C1 segment of cervical spinal cord (tissue), 14 donors: ENCODE measurements at places on chromosomes 6 and 20.

- DNase-seq = no peak
Observed at GRCh38 chr6:105900125-105900937, 185.8 kb upstream of the PRDM1 start.

DNA sequence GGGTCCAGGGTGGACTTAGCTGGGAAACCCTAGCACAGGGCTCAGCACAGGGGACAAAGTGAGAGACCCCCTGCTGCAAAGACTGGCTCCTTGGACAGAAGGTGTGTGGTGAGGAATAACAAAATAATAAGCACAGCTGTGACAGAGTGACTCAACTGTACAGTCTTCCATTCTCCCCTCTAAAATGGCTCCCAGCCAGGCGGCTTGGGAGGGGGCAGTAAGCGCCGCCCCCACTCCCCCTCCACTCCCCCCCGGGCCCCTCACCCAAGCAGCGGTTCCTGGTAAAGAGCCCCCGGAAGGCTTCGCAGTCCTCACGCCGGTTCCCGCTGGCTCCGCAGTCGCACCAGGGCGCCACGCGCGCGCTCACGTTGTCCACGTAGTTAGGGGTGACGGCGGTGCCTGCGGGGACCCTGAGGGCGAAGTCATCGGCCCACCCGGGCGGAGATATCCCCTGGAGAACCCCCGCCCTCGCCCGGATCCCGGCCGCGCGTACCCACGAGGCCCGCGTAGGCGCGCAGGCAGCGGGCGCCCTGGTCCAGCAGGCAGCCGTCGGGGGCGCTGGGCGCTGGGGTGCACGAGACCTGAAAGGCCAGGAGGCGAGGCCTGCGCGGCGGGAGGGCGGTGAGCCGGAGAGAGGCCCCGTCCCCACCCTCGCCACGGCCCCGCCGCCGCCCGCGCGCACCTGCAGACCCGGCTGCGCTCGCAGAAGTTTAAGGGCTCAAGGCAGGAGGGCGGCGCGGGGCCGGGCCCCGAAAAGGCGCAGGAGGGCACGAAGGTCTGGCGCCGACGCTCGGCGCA, 2.7 kb downstream of the GFRA4 start:
- DNase-seq = no peak

DNA sequence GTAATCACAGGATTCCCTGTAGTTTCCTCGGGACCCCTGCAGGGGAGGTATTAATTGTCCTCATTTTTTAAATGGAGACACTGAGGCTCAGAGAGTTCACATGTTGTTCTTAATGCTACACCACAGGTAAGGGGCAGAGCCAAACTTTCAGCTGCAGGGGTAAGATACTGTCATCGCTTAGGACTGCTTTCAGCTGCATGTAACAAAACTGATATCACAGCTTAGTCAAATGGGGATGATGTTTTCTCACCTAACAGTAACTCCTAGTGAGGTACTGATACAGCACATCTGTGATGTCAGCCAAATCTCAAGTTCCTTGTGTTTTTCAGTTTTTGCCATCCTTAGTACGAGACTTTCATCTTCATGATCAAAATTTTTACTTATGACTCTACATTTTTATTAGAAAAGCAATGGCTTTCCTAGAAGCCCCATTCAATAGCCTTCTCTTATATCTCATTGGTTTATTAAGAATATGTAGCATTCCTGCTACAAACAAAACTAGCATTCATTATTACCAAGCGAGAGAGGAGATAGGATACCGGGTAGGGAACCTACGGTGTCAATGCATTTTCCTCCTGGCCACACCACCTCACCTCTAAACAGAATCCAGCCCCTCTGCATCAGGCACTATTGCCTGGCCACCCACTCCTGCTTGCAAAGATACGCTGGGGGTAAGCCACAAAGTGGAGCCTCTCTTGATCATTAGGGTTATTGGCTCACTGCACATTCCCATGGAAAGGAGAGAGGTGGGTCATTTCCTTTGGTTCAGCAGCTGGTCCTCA, 557.5 kb downstream of the CD83 start:
- DNase-seq = no peak

- DNase-seq = no peak
Observed at GRCh38 chr6:84872996-84873723, 108.8 kb upstream of the TBX18 start.
